ENCODE measurements at places on chromosomes 12 and 14.

DNA sequence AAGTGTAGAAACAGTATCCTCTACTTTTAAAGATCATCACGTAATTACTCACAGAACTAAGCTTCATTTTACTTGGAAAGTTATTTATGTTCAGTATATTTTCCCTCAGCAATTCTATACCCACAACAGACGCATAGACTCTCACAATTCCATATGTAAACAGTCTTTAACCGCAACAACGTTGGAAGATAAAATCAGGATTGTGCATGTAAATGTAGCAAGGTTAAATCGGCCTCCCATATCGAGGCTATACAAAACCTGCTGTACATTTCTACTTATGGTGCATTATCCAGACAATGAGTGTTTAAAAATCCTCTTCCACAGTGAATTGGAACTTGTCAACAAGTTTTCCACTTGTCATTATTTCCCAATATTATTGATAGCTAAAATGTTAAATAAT lies 581.1 kb downstream of the SLC16A7 start:
- DNase-seq, result no peak

GRCh38 chr12:124451637-124452243 lies 115.7 kb downstream of the NCOR2 start:
- DNase-seq, result no peak

DNA sequence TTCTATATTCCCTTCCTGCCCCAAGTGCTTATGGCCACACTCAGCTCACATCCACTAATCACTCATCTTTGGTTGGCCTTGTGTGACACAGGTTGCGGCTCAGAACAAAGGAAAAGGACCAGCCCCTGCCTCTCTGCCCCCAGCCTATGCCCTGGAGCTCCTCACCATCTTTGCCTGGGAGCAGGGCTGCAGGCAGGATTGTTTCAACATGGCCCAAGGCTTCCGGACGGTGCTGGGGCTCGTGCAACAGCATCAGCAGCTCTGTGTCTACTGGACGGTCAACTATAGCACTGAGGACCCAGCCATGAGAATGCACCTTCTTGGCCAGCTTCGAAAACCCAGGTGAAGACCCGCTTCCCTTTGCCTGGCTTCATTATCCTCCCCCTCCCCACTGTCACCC lies 15.8 kb upstream of the OAS2 start:
- no peak for DNase-seq

DNA sequence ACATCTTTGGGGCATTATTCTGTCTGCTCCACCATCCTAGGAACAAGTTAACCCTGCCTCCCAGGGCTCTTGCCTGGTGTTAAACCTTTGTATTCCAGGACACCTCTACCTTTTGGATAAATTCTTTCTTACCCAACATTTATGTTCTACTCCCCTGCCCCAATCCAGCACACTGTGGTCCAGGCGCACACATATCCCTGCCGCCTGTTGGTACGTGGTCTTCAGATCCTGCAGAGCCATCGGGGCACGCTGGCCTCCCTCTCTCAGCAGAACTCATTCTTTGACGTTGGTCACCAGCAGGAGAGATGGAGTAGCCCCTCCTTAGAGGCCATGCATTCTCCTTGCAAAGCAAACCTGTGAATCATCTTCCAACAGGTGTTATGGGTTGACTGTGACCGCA lies 5.1 kb upstream of the TMEM179 start:
- no peak for DNase-seq

DNA sequence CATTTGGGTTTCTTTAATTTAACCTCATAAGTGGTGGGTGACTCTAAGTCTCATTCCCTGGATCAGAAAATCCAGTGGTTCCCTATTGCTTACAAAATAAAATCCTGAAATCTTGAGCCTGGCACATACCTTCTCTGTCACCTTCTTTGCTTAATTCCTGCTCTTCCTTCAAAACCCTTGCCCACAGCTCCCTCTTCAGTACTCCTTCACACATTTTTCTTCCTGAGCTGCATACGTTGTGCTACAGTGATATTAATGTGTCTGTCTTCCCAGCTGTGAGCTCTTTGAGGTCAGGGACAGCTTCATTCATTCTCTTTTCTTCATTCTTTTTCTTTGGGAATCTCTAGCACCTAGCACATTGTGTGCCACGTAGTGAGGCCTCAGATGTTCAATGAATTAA lies 9.5 kb downstream of the TSPAN11 start:
- DNase-seq, result no peak

DNA sequence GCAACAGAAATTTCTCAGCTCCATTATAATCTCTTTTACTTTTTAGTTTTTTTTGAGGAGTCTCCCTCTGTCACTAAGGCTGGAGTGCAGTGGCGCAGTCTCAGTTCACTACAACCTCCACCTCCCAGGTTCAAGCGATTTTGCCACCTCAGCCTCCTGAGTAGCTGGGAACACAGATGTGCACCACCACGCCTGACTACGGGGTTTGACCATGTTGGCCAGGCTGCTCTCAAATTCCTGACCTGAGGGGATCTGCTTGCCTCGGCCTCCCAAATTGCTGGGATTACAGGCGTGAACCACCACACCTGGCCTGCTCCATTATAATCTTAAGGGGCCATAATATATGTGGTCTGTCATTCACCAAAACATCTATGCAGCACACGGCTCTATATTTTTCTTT lies 23.4 kb downstream of the HNRNPC start:
- no peak for DNase-seq

DNA sequence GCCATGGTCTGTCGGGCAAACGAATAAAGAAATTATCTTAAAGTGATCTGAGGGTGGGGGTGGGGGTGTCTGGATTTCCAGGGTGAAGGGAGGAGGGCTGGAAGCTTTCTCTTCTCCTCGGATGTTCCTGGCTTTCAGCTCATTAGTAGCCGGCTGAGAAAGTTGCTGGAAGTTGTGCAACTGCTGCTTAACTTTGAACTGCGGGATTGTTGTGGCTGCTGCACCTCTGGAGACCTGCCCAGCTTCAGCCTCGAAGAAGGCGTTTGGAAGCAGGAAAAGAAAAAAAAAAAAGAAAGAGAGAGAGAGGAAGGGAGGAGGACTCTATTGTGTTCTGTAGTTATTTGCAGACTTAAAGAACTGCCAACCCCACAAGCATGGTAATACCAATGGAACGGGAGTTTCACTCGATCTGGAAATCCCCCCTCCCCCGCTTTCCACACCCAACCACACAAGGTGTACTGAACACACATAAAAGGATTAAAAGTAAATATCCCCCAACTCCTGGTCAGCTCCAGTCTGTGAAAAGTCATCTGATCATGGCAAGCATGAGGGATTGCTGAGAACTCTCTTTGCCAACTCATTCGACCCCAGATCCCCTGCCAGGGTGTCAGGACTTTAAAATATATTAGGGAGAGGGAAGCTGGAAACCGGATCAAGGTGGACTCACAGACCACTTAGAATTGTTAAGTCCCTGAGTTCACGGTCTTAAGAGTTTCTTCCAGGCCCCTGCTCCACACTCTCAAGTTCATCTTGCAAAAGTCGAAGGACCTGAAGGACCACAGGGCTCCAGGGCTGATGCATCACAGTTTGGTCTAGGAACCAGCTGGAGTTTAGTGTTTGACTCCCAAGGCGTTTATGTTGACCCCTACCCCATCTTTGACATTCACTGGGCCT lies at the start of gene RASSF9:
RASSF9 (minus strand) TSS at position 213 of the 894 bp plus-strand sequence; CDS start at position 5, 208 bp downstream.
- DNase-seq, result no peak

GRCh38 chr12:33587784-33588712 lies 148.4 kb upstream of the SYT10 start:
- no peak for DNase-seq

GRCh38 chr12:78612190-78612589 lies 252.4 kb upstream of the SYT1 start:
- DNase-seq, result no peak

DNA sequence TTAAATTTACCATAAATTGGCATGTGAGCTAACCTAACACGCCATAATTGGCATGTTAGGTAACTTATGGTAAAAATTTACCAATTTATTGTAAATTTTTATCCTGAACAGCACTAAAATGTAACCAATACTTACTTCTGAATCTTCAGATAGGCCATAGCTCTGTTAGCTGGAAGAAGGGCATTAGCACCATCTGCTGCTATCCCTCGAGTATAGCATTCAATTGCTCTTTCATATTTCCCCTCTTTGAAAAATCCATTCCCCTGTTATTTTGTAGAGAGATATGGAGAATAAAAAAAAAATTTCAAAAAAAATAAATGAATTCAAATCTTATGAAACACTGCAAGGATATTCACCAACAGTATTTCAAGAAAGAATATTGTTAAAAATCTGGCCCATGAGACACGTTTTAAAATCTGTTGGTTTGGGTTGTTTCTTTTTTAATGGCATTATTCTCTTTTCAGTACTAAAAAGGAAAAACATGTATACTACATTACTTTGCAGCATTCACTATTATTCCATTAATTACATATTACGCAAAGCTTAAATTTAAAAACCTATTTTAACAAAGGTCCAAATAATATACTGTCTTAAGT lies 19.1 kb downstream of the RPAP3 start:
- DNase-seq, result no peak
